ENCODE measurements at places on chromosomes 7 and 10. TPM values are rescaled to one million over a fixed set of nuclear protein-coding genes. Genes with fewer than 3 reads are reported as not detected.

GRCh38 chr10:114073395-114074186 lies 29.9 kb downstream of the ADRB1 start:
- DNase-seq, result no peak

DNA sequence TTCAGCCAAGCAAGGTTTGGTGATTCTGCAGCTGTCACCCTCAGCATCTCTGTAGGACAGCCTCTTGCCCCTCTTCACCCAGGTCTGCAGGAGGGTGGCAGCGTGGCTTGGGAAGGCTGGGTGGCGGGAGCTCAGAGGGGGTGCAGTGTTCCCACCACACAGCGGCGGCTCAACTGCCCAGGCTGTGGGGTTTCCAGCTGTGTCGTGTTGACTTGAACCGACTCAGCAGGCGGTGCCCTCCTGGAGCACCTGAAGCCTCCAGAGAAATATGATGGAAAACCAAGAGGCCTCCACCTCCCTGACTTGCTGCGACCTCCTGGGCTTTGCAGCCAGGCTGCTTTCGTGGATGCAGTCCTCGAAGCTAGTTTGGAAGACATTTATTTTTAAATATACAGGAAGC lies 68.0 kb upstream of the KLF6 start:
- DNase-seq, result no peak

DNA sequence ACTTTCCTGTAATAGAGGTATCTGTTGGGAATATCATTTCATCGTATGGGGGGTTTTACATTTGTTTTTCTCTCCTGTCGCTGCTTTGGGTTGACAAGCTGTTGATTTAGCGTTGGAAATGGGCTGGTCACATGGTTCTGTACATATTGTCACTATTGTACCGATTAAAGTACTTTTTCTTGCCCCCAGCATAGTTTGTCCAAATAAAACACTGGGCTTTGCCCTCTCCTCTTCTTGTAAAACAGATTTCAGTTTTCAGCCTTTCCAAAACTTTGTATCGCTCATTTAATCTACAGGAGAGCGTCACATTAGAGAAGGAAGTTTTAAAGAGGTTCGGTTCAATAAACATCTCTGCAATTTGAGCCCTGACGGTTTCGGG lies 4.0 kb downstream of the BMI1 start:
- DNase-seq, result no peak

GRCh38 chr10:97406064-97406463 lies 4.9 kb upstream of the RRP12 start:
- DNase-seq, result no peak

DNA sequence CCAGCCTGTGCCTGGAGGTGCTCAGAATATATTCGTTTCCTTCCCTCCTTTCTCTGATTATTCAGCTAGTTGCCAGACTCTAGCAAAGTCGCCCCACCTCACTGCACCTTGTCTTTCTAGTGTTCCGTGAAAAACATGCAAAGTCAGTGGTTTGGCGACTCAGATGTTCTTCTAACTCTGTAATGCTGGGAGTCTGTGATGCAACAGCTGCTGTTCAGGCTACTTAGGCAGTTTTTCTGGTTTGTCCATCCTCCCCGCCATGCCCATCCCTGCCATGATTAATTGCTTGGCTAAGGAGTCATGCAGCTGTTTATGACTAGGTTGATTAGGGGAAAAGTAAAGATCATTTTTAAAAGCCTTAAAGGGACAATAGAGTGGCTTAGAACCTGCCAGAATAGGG lies 99.4 kb downstream of the MTPN start:
- DNase-seq, result peak; percentile 76

DNA sequence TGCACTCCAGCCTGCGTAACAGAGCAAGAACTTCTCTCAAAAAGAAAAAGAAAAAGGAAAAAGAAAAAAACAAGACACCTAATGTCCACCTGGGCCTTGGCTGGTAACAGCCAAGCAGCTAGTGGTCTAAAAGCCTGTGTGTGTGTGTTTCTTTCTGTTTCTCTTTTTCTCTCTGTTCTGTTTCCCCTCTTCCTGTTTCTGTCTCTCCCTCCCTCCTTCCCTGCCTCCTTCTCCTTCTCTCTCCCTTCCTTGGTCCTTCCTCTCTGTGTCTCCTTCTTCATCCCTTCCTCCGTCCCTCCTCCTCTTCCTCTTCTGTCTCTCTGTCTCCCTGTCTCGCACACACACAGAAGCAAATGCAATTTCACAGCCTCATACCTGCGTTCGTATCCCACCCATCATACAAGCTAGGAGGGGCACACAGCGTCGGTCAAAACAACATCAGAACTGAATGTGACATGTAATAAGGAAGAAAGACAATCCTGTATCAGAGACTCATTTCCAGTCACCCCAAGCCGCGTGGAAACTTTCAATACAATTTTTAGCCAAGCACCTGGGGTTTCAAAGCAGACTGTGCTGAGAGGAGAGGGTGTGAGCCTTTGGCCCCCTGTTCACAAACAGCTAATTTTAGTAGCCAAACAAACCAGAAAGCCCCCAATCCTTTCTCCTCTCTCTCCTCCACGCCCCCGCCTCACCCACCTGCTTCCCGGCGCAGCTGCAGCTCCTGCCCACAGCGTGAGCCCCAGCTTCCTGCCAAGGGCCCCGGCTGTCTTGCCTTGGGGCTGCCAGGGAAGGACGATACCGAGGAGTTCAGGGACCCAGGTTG lies 50.2 kb upstream of the GNA12 start:
- no peak for DNase-seq

The FFAR4 gene
- 0.16 TPM for total RNA-seq

The PDE1C gene
- 3.3 TPM for total RNA-seq

The PLEKHS1 gene
- 0.23 TPM for total RNA-seq
